ENCODE measurements at places on chromosomes 2 and 18. TPM values are rescaled to one million over a fixed set of nuclear protein-coding genes. Genes with fewer than 3 reads are reported as not detected.

The TMEM37 gene
- 13.8 TPM for total RNA-seq

The USP37 gene
- 33.2 TPM for total RNA-seq

GRCh38 chr2:71778936-71779773, 325.8 kb downstream of the DYSF start:
- peak; percentile 26 for DNase-seq

DNA sequence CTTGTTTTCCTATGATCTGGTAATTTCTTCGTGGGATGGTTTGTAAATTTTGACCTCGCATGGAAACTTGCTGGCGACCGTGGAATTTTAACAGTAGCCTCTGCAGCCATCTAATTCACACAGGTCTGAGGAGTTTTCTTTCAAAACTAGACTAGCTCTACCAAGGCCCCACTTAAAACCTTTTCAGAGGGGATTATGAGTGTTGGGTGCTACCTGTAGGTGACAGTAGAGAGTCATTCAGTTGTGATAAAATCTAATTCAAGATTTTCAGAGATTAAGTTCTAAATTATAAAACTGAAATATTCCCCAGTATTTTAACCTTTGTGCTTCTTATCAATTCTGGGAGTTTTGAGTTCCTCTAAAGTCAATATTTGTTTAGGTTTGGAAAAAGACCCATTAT, 31.0 kb downstream of the THSD7B start:
- DNase-seq, result no peak

- no peak for DNase-seq
These were observed 87.2 kb upstream of the EPB41L3 start for GRCh38 chr18:5630900-5631413.

- DNase-seq, result no peak
These were observed 117.3 kb downstream of the GALR1 start for GRCh38 chr18:77366720-77367641.

- DNase-seq, result no peak
These were observed 219.0 kb downstream of the STK39 start for GRCh38 chr2:168028362-168028761.

DNA sequence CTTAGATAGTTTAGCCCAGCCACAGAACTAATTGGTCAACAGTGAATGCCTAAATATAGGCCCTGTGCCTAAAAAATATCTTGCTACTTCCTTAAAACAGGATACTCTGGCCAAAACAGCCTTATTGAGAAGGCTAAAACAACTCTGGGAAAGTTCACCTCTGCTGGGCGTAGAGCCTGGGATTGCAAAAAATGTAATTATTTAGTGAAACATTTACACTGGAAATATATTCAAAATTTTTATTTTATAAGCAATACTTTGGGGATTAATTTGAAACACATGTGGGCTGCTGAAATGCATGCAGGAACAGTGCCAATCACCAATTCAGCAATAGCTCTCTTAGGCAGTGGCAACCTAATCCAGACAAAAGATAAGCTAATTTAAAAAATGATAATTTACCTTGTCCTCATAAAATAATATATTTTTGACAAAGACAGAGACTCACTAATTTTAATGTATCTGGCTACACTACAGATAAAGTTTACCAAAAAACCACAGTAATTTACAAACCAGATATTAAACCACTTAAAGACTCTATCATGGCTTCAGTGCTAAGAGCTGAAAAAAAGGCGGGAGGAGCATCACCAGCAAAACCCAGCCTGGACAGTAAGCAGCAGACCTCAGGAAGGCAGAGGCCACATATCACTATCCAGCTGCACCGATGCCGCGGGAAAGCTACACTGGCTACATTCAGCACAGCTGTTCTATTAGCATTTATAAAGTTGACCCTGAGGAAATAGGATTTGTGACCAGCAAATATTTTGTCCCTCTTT, 18.5 kb downstream of the TRAK2 start:
- DNase-seq, result peak; percentile 70

- DNase-seq, result peak; percentile 26
These were observed 224.3 kb downstream of the ANAPC1 start for GRCh38 chr2:111659361-111660333.

GRCh38 chr2:75480971-75481836, 79.5 kb downstream of the EVA1A start:
- peak; percentile 49 for DNase-seq

GRCh38 chr18:69898241-69898861, 49.3 kb downstream of the CD226 start:
- no peak for DNase-seq

DNA sequence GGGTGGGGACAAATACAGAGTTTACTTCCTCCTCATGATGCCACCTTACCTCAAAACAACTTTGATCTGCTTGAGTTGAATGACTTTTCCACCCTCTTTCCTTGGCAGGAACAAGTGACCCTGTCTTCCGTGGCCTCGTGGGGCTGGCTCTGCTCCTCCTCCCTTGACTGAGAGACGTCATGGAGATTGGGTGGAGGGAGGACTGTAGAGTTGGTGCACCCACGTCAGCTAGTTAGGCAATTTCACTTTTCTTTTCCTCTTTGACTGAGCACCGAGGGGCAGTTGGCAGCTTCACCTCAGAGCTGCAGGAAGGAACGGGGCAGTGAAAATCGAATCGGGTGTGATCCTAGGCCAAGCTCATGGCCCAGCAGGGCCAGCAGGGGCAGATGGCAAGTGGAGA, at the start of gene SP140:
SP140 (plus strand) TSS at position 251 of the 400 bp plus-strand sequence; CDS start at position 360, 109 bp downstream.
- no peak for DNase-seq

DNA sequence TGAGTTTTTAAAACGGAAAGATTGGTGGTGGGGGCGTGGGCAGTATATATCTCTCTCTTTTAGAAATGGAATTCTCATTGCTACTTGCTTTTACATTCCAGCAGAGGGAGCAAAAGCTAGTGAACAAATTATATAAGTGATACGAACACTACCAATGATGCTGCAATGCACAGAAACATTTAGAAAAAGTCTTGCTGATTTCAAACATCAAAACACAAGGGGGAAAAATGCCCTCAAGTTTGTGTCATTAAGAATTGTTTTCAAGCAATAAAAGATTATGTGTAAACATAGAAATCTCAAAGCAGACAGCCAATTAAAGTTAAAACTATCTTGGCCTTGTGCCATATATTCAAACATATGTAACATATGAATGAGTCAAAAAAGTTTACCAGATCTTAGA, 296.3 kb upstream of the KCNJ3 start:
- DNase-seq, result peak; percentile 74

All from A673 (cell line).